Fibroblast of lung (primary cell): ENCODE measurements at places on chromosomes 5 and 9. TPM values are rescaled to one million over a fixed set of nuclear protein-coding genes. Genes with fewer than 3 reads are reported as not detected.

- peaks cover 2% of the 10 kb centered on the region for H3K36me3 ChIP-seq
- DNase-seq, result no peak
- no peaks in the 10 kb centered on the region for H3K27me3 ChIP-seq
- peak overlapping the region; percentile 34 for H3K27ac ChIP-seq
- H3K4me3 ChIP-seq, result peak overlapping the region; percentile 92
- peaks cover 7% of the 10 kb centered on the region for H3K4me1 ChIP-seq
These were observed 1.0 kb downstream of the PRDM6 start for GRCh38 chr5:123089914-123090660.

DNA sequence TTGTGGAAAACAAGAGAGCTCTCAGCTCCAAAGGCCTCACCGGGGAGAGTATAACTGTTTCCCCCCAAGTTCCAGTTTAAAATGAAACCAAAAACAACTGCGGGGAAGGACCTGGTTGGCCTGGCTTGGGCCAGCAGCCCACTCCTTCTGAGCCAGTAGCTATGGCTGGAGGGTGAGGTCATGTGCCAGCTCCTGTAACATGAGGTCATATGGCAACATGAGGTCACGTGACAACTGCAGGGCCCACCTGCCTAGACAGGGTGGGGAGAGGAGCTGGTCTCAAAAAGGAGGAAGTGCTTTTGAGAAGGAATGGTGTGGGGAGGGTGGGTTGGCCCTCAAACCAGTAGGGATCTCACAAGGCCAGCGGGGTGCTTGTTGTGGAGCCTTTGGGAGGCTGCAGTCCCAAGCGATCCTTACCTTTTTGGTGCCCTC, 29.3 kb upstream of the CRB2 start:
- H3K27ac ChIP-seq, result no peak overlapping the region
- no peak for DNase-seq
- H3K4me3 ChIP-seq, result peak overlapping the region; percentile 16
- H3K27me3 ChIP-seq, result peaks cover 4% of the 10 kb centered on the region
- no peaks in the 10 kb centered on the region for H3K4me1 ChIP-seq

GRCh38 chr5:125890511-125890931, 532.7 kb upstream of the GRAMD2B start:
- H3K36me3 ChIP-seq, result no peaks in the 10 kb centered on the region
- peak; percentile 25 for DNase-seq
- H3K4me1 ChIP-seq, result no peaks in the 10 kb centered on the region
- no peaks in the 10 kb centered on the region for H3K27me3 ChIP-seq
- H3K27ac ChIP-seq, result no peak overlapping the region

DNA sequence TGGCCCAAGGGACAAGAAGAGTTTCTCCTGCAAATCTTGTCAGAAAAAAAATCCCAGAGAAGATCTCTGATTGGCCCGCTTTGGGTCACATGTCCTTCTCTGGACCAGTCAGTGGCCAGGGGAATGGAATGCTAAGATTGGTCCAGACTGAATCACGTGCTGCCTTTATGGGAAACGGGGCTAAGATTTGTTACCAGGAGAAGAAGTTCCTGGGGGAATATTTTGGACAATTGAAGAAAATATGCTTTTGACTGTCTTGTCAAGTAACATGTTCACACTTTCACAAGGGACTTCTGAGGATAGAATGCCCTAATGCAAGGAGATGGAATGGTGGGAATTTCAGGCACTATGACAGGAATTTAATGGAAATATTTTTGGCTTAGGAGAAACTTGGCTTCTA, 74.1 kb upstream of the SH3PXD2B start:
- no peaks in the 10 kb centered on the region for H3K36me3 ChIP-seq
- no peak for DNase-seq
- no peak overlapping the region for H3K4me3 ChIP-seq
- H3K4me1 ChIP-seq, result no peaks in the 10 kb centered on the region
- peaks cover 9% of the 10 kb centered on the region for H3K27me3 ChIP-seq
- no peak overlapping the region for H3K27ac ChIP-seq

GRCh38 chr5:16776611-16777251, 159.4 kb downstream of the MYO10 start:
- no peak overlapping the region for H3K4me3 ChIP-seq
- H3K4me1 ChIP-seq, result peaks cover 2% of the 10 kb centered on the region
- H3K27me3 ChIP-seq, result no peaks in the 10 kb centered on the region
- H3K36me3 ChIP-seq, result peaks cover 3% of the 10 kb centered on the region
- no peak overlapping the region for H3K27ac ChIP-seq
- DNase-seq, result peak; percentile 44

DNA sequence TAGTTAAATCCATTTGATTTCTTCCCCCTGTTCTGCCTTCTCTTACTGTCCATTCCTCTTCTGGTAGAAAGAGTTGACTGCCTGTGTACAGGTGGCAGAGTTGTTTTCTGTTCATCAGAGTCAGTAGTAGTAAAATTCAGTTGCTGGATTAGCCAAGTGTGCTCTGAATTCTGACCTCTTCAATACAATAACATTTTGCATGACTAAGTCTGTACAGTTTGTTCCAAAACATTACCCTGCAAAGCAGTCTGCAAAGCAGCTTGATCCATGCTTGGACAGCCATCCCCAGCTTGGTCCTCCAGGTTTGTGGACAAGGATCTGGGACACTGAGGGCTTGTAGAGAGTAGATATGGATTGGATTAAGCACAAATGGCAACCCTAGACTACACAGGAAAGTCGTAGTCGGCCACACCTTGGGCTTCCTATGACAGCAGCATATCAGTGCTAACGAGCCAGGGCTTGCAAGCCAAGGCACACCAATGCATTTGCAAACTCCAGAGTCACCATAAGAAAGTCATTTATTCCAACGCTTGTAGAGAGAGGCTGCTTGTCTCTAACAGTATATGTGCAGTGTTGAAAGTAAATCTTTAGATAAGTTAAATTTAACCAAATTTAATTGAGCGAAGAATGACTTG, 25.2 kb downstream of the IL12B start:
- H3K27me3 ChIP-seq, result peaks cover 22% of the 10 kb centered on the region
- peak; percentile 2 for DNase-seq
- no peak overlapping the region for H3K27ac ChIP-seq
- H3K36me3 ChIP-seq, result no peaks in the 10 kb centered on the region
- no peak overlapping the region for H3K4me3 ChIP-seq
- H3K4me1 ChIP-seq, result no peaks in the 10 kb centered on the region

DNA sequence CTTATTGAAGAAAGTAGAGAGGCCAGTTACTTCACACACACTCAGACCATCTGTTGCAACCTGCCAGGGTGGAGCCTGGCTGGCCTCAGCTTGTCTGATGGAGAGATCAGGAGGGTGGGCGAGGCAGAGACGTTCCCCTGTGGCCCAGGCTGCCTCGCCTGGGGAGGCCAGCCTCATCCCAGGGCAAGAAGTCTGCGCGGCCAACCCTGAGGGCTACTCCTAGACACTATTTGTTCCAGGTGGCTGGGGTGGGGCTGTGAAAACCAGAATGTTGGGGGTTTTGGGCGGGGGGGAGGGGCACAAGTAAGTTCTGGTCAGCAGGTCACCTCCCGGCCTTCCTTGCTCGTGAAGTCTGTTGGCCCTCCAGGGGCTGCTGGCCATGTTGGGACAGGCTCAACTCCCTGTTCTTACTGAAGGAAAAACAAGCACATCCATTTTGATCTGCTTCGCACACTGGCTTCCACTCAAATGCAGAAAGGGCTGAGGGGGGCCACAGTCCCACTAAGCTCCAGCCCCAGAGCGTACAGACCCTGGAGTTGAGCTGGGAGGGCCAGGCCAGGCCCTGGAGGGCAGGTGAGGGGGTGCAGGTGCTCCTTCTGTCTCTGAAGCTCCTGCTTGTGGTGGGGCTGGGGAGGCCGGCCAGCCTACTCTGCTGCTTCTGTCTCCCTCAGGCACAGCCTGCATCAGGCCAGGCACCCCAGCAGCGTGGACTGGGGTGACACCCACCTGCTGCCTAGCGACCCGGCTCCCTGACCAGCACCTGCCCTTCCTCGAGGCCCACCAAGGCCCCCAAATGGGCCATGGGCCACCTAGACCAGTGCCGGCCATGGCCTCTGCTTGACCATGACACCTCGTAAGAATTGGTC, 46.6 kb downstream of the SECISBP2 start:
- H3K27me3 ChIP-seq, result no peaks in the 10 kb centered on the region
- peaks cover 2% of the 10 kb centered on the region for H3K36me3 ChIP-seq
- DNase-seq, result no peak

- DNase-seq, result peak; percentile 52
- peak overlapping the region; percentile 46 for H3K27ac ChIP-seq
- H3K4me3 ChIP-seq, result no peak overlapping the region
- peaks cover 59% of the 10 kb centered on the region for H3K36me3 ChIP-seq
These were observed 25.7 kb downstream of the PDGFRB start for GRCh38 chr5:150129813-150130492.

- DNase-seq, result peak; percentile 63
- H3K4me3 ChIP-seq, result peak overlapping the region; percentile 92
- peaks cover 24% of the 10 kb centered on the region for H3K4me1 ChIP-seq
- H3K27ac ChIP-seq, result peak overlapping the region; percentile 92
- H3K36me3 ChIP-seq, result peaks cover 3% of the 10 kb centered on the region
These were observed 330 bp downstream of the TBC1D2 start for GRCh38 chr9:98255061-98255577.

DNA sequence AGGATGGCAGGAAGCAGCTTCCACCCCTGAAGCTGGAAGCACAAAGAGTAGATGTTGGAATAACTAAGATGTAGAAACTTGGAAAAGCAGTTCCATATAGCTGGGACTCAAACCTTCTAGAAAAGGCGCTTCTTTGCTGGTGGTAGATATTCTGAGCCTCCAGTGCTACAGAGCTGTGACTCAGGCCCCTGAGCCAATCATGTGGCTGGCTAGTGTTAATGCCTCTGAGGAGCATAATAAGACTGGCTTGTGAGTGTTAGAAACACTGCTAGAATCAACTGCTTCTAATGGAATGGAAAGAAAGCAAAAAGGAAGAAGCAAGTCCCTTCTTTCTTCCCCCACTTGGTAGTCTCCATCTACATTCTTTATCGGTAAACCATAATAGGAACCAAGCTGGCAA, 234.2 kb upstream of the DMAC1 start:
- no peaks in the 10 kb centered on the region for H3K4me1 ChIP-seq
- H3K36me3 ChIP-seq, result no peaks in the 10 kb centered on the region
- H3K27me3 ChIP-seq, result no peaks in the 10 kb centered on the region
- no peak overlapping the region for H3K4me3 ChIP-seq

- no peak overlapping the region for H3K27ac ChIP-seq
- H3K4me1 ChIP-seq, result peaks cover 8% of the 10 kb centered on the region
- DNase-seq, result peak; percentile 36
- H3K27me3 ChIP-seq, result no peaks in the 10 kb centered on the region
These were observed 33.8 kb upstream of the ANXA2R start for GRCh38 chr5:43073597-43074546.

GRCh38 chr9:124209279-124209678, 48.5 kb upstream of the NEK6 start:
- H3K4me3 ChIP-seq, result no peak overlapping the region
- no peaks in the 10 kb centered on the region for H3K4me1 ChIP-seq
- H3K27ac ChIP-seq, result no peak overlapping the region
- DNase-seq, result no peak
- H3K36me3 ChIP-seq, result no peaks in the 10 kb centered on the region

- DNase-seq, result no peak
- no peaks in the 10 kb centered on the region for H3K36me3 ChIP-seq
- H3K4me3 ChIP-seq, result no peak overlapping the region
- no peaks in the 10 kb centered on the region for H3K4me1 ChIP-seq
- no peak overlapping the region for H3K27ac ChIP-seq
- H3K27me3 ChIP-seq, result peaks cover 2% of the 10 kb centered on the region
These were observed 23.5 kb upstream of the CARTPT start for GRCh38 chr5:71695595-71695994.

DNA sequence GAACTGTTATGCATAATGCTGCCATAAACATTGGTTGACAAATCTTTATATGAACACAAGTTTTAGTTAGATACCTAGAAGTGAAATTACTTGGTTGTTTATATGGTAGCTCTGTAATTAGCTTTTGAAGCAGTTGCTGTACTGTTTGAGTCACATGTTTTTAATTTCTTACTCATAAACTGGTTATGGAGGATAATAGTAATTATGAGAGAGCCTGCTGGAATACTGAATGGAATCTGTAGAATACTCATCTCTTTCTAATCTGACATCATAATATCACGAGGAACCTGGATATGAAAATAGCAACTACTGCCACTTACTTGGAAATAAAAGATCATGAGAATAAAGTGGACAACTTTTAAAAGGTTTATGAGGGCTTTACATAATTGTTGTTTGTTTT, 509.2 kb downstream of the CETN3 start:
- no peak overlapping the region for H3K4me3 ChIP-seq
- H3K36me3 ChIP-seq, result no peaks in the 10 kb centered on the region
- no peak for DNase-seq
- H3K4me1 ChIP-seq, result no peaks in the 10 kb centered on the region
- no peaks in the 10 kb centered on the region for H3K27me3 ChIP-seq

GRCh38 chr5:17992291-17992690, 358.0 kb downstream of the TAF11L14 start:
- no peak overlapping the region for H3K27ac ChIP-seq
- no peaks in the 10 kb centered on the region for H3K4me1 ChIP-seq
- no peaks in the 10 kb centered on the region for H3K36me3 ChIP-seq
- no peak overlapping the region for H3K4me3 ChIP-seq

DNA sequence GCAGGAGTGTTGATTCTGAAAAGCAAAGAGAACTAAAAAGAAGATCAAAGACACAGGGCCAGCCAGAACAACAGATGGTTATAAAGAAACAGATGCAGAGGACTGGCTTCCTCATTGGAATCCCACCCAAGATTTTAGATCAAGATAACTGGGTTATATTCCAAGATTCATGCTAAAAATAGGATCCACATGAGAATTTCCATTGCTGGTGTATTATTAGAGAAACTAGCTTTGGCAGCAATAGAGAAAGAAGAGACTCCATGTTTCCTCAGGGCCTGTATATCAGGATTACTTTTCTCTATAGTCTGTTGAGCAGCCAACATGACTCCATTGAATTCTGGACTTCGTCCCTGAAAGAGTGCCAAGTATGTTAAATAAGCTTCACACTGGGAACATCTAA, 367.3 kb downstream of the TUSC1 start:
- no peak overlapping the region for H3K27ac ChIP-seq
- no peaks in the 10 kb centered on the region for H3K27me3 ChIP-seq
- no peak for DNase-seq
- no peaks in the 10 kb centered on the region for H3K4me1 ChIP-seq
- no peak overlapping the region for H3K4me3 ChIP-seq

The TRPM3 gene
- 0.50 and 0.51 TPM in 2 replicates for total RNA-seq

The CATSPER3 gene
- under 0.01 and 0.17 TPM in 2 replicates for total RNA-seq

The SARDH gene
- total RNA-seq, result 4.8 and 9.0 TPM in 2 replicates

The MCC gene
- 24.7 and 41.3 TPM in 2 replicates for total RNA-seq

The SNCAIP gene
- 4.1 and 5.1 TPM in 2 replicates for total RNA-seq

The RMND5B gene
- 22.3 and 23.4 TPM in 2 replicates for total RNA-seq

The TSSK1B gene
- under 0.01 and 0.50 TPM in 2 replicates for total RNA-seq

The FYB1 gene
- under 0.01 TPM in 1 of 2 replicates, not detected in the other for total RNA-seq

The SPATA31A3 gene
- not detected in 2 replicates for total RNA-seq
